ENCODE measurements at places on chromosomes 1 and 21.

DNA sequence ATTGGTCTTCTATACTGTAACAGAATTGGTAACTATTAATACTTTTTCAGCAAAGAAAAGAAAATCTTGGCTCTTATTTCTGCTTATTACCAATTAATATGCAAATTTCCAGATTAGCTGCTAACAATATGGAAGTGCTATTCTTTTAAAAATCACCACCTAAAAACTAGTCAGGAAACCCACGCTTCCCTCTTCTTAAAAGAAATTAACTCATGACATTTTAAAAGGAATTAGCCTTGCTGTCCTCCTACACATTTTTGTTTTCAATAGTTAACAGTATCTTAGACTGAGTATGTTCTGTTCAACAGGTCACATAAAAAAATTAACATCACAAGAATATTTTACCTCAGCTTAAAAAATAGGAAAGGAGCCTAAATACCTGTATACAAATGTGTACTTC, 27.3 kb downstream of the ABL2 start:
- no peak for DNase-seq

GRCh38 chr1:30321246-30321910, 402.0 kb downstream of the MATN1 start:
- peak; percentile 52 for DNase-seq

DNA sequence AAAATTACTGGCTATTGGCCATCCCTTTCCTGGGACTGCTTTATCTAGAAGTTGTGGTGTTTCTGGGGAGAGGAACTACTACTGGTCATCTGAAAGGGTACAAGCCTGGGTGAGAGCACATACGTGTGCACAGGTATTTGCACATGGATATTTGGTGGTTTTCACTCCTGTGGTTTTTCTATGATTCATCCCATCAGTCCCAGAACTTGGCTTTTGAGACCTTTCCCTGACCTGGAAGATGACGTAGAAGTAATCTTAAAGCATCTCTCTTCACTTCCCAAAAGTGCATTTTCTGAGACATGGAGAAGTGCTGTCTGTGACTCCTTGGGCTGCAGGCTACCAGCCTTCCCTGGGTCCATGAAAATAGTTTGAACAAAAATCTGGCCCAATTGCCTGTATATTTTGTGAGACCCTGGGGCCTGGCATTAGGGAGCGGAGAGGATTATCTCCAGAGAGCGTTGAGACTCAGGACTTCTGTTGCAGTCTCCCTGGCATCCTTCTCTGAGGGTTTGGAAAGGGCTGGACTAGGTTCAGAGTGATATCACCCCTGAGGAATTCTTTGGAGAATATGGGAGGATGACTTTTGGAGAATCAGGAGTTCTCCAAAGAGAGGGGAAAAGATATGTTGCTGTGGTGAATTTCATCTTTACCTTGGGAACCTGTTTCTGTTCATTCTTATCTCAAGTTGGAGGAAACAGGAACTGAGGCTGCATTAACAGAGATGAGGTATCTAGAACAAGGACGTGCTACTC, 130.8 kb downstream of the NOS1AP start:
- no peak for DNase-seq

DNA sequence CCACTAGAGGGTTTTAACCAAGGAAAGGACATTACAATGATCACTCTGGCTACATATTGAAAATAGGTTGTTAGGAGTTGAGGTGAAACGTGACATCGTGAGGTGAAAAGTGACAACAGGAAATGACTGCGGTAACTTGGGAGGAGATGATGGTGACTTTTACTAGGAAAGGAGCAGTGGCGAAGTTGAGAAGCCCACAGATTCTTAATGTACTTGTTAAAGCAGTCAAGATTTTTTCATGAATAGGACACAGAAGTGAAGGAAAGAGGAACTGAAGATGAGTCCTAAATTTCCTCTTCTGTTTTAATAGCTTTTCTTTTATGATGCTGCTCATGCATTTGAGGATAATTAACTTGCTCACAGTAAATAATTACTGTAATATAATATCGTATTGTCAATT, 59.5 kb downstream of the OMA1 start:
- no peak for DNase-seq

DNA sequence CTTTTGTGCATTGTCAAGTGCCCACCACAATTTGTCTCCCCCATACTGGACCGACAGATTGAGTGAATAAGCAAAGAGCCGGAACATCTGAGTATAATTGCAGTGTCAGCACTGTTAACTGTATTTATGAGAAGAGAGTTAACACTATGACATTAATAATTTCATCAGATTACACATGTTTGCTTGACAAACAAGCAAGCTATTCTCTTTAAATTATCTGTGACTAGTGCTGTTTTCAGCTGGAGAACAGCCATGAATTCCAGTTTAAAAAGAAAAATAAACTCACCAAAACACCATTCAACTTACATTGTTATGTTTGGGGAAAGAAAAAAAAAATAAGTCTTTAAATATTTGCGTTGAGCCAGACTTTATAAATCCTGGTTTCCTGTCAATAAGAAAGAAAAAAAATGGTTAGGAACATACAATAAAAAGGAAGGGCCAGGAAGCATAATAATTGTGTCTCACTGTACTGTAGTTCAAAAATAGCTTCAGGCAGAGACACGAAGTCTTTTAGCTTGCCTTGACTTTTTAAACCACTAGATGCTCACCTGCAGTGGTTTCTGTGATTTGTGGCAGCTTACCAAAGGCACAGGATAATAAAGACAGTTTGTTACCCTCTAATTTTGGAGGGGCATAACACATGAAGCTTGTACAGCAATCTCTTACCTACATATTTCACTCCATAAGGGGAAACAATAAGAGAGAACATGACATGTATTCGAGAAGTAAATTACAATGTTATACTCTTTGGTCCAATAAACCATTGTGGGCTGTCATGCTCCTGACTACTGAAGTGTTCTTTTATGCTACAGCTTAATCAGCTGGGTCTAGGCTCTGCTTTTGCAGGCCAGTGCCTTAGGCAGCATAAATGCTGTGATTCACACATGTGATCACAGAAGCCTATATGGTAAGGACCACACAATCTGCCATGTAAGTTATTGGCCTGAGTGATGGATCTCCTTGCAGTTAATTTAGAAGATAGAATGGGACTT, 302.0 kb upstream of the ADGRL2 start:
- peak; percentile 21 for DNase-seq

GRCh38 chr1:21520899-21521716, 11.9 kb downstream of the ALPL start:
- no peak for DNase-seq

DNA sequence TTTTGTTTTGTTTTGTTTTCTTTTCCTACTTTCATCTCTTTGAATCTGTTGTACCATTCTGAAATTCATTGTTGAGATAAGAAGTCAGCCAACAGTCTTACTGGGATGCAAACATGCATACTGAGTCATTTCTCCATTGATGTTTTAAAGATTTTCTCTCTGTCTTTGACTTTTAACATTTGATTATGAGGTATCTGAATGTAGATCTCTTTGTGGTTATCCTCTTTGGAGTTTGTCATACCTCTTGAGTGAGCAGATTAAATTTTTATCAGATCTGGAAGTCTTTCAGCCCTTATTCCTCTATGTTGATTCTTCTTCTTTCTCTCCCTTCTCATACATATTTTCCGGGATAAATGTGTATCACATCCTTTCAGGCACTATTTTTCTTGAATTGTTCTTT, 406.9 kb upstream of the NCAM2 start:
- DNase-seq, result no peak

DNA sequence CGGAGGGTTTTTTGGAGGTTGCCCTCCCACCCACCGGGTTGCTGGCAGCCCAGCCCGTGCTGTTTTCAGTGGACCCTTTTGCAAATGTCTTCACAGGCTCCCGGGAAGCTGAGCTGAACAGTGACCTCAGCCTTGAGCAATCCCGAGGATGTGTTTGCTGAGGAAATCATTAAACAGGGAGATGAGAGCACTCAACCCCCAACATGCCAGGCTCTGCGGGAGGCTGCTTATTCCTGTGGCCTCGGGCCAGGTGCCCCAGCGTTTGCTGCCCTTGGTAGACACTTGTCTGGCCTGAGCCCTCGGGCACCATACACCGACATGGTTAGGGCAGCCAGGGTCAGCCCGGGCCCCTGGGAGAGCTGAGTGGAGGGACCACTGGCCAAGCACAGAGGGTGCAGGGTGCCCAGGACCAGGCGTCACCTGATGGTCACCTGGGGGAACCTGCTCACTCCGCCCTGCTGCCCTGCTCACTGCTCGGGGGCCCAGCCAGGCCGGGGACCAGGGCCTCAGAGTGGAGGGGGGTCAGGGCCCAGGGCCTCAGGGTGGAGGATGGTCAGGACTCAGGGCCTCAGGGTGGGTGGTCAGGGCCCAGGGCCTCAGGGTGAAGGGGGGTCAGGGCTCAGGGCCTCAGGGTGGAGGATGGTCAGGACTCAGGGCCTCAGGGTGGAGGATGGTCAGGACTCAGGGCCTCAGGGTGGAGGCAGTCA, 42.5 kb upstream of the POFUT2 start:
- DNase-seq, result peak; percentile 53

- DNase-seq, result no peak
These were observed 13.7 kb downstream of the NMNAT2 start for GRCh38 chr1:183404476-183404875.

DNA sequence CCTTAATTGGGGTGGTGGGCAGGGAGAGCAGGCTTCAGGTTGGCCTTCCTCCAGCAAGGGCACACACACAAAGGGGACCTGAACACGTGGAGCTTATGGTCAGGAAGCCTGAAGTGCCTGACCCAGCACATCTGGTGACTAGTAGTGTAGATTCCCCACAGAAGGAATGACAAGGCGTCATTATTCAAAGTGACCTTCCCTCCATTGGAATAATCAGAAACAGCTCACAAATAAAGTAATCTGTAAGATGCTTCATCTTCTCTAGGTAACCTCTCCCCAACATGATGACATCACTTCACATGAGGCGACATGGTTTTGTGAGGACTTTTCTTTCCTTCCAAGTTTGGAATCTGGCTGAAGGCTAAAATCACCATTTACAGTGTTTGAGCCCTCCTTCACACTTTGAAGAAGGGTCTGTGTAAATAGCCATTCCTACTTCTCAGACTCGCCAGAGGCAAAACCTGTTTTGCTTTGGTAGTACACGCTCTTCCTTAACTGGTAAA, 32.8 kb upstream of the ERG start:
- DNase-seq, result no peak

DNA sequence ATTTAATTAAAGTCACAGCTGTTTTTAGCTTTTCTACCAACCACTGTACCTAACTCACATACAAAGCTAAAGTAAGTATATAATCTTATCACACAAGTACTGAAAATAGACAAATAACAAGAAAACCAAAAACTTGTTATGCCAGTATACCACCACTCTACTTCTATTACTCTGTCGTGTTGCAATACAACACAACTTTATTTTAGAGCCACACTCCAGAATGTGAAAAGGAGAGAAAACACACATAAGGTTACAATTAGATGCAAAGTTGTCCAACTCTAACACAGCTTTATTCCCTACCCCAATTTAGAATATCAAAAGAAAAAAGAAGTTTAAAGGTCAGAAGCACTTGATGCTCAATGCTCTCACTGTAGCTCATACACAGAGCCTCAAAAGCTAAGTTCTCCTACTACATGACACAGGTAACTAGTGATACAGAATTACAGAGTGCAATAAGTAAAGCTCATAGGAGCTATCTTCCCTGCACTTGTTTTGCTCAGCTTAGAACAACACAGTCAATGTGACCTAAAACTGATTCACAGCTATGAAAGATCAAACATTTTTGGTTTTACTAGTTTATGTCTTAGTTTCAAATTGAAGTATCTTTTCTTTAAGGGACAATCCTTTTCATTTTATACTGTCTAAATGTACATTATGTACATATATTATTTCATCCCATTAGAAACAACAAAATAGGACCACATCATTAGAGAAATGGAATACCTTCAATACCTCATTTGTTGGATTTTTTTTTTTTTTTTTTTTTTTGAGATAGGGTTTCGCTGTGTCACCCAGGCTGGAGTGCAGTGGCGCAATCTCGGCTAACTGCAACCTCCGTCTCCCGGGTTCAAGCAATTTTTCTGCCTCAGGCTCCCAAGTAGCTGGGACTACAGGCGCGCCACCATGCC, 29.2 kb downstream of the EYA3 start:
- DNase-seq, result no peak

- peak; percentile 56 for DNase-seq
These were observed 54.3 kb downstream of the ABL2 start for GRCh38 chr1:179175011-179175841.

GRCh38 chr1:203968761-203969160, 104.2 kb upstream of the SOX13 start:
- no peak for DNase-seq

GRCh38 chr1:202234331-202235002, 40.9 kb downstream of the LGR6 start:
- DNase-seq, result no peak

DNA sequence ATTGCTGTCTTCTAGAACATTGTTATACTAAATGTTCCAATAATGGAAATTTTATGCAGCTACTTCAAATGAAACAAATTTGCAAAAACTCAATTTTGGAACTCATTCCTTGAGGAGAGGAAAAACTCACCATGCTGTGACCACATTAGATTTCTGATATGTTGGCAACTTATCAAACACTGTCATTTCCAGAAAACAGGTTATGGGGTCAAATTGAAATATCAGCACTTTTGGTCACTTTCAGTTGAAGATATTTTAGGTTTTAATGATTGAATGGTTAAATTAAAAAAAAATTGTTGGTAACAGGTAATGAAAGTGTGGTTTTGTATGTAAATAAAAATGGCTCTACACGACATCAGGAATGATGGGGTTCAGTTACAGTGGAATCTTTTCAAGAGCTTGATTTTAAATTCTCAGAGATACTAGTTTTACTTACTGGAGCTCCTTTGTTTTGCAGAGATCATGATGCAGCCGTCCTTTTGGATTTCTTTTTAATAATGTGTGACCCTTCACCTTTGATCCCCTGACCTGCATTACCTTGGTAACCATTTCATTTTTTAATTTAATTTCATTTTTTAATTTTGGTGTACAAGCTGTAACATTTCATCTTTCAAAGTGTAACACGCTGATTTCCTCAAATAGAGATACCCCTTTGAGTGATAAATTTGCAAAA, 86.2 kb downstream of the CAMTA1 start:
- no peak for DNase-seq

Measured in tongue (tissue), 3 donors.